DMS 273 treated with DMSO at 0.1 percent for 48 hours (cell line): ENCODE measurements at places on chromosomes 1 and 21.

DNA sequence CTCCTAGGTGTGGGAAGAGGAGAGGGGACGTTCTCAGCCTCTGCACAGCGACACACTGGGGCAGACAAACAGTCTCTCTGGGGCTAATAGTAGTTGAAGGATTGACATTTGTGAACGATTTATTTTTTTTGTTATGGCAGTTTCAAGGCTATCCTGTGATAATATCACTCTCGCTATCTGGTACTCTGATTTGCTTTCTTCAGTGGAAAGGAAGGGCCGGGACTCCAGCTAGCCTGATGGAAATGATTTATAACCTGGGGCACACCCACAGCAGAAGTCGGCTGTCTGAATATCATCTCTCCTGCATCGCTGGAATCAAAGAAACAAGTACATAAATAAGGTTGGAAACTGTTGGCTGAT, 122.7 kb downstream of the KCNN3 start:
- DNase-seq = no peak

GRCh38 chr21:16742131-16742641, 770.7 kb upstream of the CXADR start:
- no peak for DNase-seq

DNA sequence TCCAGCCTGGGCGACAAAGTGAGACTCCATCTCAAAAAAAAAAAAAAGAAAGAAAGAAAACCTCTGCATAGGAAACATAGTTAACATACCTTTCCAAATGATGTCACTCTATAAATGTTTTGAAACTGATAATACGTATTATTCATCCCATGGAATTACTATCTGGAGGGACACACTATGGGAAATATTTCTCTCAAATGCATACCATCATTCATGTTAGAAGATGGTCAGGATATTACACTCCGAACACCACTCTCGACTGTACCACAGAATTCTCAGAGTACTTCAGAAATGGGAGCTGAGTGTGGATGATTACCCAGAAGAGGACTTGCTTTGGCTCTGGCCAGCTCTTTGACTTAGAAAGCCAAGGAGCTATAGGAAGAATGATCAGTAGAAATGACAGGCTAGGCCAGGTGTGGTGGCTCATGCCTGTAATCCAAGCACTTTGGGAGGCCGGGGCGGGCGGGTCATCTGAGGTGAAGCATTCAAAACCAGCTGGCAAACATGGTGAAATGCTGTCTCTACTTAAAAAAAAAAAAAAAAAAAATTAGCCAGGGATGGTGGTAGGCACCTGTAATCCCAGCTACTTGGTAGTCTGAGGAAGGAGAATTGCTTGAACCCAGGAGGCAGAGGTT, 5.2 kb upstream of the LIN28A start:
- DNase-seq = no peak

GRCh38 chr1:223621312-223621734, 44.2 kb downstream of the CAPN8 start:
- no peak for DNase-seq

DNA sequence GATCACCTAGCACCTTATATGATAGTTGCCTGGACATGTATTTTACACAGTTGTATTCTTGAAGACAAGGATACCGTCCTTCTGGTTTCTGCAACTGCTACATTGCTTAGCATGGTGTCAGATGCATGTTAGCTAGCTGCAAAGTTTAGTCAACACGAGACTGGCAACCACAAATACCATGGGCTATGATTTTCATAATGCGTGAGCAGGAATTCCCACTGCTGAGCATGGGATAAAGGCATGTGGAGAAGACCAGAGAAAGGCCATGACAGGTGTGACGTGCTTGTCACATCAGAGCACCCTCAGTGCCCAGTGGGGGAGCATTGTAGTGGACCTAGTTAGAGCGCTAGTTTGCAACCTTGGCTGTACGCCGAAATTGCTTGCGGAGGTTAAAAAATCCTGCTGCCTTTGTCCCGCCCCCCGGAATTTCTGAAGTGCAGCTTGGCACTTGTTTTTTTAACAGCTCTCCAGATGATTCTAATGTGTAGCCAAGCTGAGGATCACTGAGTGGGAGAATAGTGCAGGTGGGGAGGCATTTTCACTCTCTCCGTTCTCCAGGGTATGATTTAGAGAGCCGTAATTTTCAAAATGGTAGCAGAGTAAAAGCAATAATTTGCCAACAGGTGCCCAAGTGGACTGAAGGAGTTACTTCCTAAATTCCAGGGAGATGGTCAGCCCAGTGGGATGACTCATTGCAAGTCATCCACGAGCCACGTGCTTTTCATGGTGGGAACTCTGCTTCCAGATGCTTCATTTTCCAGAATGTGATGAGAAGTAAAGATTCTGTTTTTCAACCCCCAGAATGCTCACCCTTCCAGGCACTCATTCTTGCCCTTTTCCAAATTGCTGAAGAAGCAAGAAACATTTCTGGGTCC, 81.0 kb downstream of the CNIH3 start:
- DNase-seq = no peak

- no peak for DNase-seq
Measured at GRCh38 chr1:47981667-47982350, 15.4 kb downstream of the TRABD2B start.

DNA sequence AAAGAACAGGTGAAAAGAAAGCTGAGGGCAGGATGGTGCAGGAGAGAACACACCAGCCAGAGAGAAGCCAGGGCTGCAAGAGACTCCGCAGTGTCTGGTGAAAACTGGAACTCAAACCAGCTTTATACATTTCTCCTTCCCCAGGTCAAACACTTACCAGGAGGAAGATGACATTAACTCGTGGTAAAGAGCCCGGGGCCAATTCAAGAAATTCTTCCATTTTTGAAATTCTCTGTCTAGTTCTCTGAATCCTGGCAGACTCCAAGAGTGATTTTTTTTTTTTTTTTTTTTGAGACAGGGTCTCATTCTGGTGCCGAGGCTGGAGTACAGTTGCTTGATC, 25.8 kb upstream of the SIPA1L2 start:
- no peak for DNase-seq

DNA sequence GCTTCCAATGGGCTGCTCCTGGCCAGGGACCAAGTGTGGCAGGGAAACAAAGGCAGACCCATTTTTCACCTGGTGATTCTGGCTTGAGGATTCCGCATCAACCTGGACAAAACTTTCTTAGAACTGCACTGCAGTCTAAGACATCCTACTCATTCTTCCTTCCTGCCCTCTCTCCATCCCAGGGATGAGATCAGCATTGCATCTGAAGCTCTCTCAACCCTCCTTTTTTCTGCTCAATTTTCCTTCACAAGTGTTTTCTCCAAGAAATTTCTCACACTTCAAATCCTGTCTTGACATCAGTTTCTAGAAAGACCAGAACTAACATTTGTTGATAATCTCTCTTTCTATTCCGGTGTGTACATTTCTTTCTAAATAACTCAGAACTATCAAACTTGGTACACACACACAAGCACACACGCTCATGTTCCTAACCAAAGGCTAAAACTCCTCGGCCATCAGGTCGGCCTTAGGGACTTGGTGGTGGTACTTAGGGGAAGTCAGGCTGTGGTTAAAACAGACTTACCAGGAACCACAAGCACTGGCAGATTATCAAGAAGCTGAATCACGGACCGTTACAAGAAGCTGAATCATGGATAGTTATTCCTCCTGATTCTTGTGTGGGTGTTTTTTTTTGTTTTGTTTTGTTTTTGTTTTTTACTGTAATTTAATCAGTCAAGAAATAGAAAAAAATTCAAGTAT, 21.0 kb upstream of the CXADR start:
- DNase-seq = no peak

- DNase-seq = no peak
Measured at GRCh38 chr21:45892916-45893739, 88.4 kb upstream of the COL6A1 start.

- no peak for DNase-seq
Measured at GRCh38 chr1:76303340-76303717, 228.8 kb downstream of the ST6GALNAC3 start.

DNA sequence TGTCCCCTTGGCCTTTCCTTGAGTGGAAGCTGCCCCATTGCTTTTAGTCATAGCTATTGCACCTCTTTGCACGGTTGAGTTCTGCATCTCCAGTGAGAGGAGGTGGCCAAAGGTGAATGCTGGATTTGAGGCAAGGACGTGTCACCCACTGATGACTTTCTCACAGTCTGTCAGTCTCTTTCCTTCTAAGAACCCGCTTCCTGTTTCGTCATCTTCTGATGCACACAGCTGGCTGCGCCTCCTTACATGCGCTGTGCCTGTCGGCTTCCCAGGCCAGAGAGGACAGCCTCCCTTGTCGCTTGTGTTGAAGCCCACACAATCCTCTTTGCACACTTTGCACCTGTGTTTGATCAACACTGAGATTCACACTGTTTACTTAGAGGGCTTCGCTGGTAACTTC, 41.8 kb upstream of the PWP2 start:
- DNase-seq = no peak

- no peak for DNase-seq
Measured at GRCh38 chr21:42189431-42189830, 29.5 kb upstream of the ABCG1 start.

- DNase-seq = no peak
Measured at GRCh38 chr21:29443411-29444010, 144.8 kb downstream of the BACH1 start.

DNA sequence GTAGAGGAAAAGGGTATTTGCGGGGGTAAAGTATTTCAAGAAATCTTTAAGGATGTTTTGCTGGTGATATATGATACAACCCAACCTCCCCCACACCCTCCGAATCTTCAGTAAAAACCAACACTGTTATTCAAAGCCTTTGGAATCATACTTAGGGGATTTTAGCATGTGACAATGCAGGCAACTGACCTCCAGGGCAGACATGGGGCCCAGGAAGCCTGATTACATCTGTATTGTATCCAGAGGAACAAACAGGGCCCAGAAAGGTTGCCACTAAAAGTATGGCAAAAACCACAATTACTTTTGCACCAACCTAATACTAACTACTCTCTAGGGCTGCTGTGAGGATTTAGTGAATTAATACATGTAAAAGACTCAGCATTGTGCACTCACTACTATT, 43.9 kb upstream of the CNN3 start:
- DNase-seq = no peak

- no peak for DNase-seq
Measured at GRCh38 chr1:202951437-202951836, 6.7 kb downstream of the ADIPOR1 start.

DNA sequence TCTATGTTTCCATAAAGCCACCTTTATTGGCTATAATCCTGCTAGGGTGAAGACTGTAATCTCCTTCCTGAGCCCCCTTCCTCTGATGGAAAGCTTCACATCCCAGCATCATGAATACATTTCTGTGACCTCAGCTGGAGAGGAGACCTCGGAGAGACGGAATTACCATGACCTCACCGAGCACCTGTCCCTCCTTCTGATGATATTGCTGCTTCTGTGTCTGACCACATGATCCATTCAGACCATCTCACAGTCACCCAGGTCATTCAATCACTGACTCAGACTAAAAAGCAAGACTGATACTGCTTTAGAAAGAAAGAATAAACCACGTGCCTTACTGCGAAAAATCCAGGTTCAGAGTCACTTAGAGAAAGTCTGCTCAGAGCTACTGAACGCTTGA, 8.8 kb downstream of the KCND3 start:
- no peak for DNase-seq
